Lower lobe of right lung (tissue), 2 donors: ENCODE measurements at places on chromosomes 3 and 15. TPM values are rescaled to one million over a fixed set of nuclear protein-coding genes. Genes with fewer than 3 reads are reported as not detected.

Gene PFKFB4
- total RNA-seq, result 12.9 TPM

Gene PLA2G4D
- total RNA-seq, result not detected

Gene CD200R1
- 1.5 TPM for total RNA-seq

Gene APBA2
- total RNA-seq, result 3.8 TPM

Gene TNFAIP8L3
- total RNA-seq, result 10.4 TPM

Gene HESX1
- total RNA-seq, result 0.86 TPM
